Large intestine (tissue), 12 donors: ENCODE measurements at places on chromosomes 7 and 10.
A peak's percentile ranks its signal among the peaks of the same experiment; 100 is the strongest.

DNA sequence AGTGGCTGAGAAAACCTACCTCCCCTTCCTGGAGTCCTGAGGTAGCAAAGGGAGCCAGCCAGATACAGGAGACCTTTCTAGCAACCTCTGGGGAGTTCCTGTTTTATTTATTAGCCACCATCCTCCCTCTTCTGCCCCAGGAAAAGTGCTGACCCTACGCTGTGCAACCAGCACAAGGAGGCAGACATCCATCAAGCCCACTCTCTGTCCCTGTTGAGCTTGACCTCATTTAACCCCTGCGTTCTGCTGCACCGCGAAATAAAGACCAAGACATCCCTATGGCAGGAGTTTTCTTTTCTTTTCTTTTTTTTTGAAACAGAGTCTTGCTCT lies 25.3 kb upstream of the ANKRD2 start:
- no peak for DNase-seq

DNA sequence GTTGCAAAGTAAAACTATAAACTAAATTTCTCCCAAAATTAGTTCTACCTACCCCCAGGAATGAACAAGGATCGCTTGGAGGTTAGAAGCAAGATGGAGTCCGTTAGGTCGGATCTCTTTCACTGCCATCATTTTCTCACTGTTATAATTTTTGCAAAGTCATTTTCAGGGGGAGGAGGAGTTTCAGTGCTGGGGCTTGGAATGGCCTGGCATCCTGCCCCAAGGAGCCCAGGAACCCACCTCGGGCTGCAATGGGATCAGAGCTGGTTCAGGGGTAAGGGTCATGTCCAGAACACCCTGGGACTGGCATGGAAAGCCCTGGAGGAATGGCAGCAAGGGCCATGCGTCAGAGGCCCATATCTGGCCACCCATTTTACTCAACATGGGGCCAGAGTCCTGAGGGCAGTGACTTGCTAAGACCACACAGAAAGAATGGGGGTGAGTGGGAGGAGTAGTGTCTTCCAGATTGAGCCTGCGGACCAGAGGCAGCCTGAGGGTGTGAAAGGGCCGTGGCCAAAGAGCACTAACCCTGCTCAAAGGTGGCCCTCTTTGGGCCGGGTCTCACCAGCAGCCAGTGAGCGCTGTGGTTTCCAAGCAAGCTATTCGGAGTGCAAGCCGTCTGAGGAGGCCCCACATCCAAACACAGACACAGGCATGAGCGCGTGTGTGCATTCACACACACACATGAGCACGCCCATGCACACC lies 31.8 kb downstream of the GPRIN2 start:
- no peak for DNase-seq

DNA sequence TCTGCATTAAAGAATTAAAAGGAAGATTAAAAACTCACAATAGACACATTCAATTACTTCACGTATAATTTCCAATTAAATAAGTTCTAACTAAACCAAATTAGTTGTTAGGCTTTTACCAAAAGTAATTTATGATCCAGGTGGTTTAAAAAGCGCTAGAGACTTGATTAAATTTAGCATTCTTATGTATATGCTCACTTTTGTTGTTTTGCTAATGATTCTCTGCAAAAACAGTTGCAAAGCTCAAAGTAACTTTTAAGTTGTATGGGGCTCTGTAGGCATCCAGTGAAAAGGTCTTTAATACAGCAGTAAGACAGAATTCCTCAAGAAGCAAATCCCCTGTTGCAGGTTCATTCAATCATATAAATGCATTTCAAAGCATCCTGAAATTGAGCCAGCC lies 15.5 kb upstream of the PNPLA8 start:
- DNase-seq, result no peak

- DNase-seq, result peak; percentile 61
These were observed 24.6 kb upstream of the ASL start for GRCh38 chr7:66050990-66051448.

DNA sequence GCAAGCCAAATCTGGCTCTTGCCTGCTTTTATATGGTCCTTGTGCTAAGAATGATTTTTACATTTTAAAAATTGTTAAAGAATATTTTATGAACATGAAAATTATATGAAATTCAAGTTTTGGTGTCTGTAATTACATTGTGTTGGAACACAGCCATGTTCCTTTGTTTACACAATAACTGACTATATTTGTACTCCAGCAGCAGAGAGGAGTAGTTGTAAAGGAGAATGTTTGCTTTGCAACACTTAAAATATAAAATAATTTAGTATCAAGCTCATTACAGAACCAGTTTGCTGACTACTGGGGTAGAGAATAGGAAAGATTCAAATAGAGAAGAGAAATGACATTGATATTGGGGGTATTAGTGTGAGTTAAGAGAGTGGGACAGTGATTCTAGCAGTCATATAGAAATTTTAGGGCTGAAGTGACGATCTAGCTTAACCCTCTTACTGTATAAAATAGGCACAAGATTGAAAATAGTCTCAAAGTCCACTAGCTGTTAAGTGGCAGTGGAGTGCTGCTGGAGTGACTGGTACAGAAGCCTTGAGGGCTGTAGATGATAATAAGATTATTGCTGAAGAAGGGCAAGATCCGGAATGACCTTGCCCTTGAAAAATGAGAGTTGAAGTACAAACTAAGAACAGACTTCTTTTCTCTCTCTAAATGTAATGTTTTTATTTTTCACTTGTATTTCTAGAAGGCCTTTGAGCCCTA lies 28.2 kb downstream of the SGPL1 start:
- peak; percentile 47 for DNase-seq

DNA sequence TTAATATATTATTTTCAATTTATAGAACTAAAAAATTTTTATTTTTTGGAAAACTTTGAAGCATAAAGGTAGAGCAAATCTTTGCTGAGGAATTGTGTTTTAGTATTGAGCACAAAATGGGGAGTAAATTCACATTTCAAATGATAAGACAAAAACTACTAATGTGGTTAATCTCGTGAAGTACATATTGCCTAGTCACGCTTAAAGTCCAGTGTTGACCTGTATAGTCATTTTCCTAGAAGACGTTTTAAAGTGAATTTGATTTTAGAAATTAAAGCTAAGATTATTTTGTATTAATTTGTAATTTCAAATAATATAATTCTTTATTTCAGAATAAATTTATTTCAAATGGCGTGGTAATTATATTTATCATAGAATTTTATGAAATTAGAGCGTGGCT lies 57.2 kb upstream of the MSRB2 start:
- DNase-seq, result no peak

DNA sequence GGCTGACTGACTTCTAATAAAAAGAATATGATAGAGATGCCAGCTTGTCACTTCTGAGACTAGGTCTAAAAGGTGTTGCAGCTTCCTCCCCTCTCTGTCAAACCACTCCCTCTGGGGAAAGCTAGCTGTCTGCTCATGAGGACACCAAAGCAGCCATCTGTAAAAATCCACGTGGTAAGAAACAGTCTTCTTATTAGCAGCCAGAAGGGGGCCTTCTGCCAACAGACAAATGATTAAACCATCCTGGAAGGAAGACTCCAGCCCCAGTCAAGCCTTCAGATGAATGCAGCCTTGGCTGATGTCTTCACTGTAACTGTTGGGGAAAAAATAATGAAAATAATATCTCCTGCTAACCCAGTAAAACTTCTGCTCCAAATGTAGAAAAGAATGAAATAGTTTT lies 41.9 kb upstream of the DAGLB start:
- no peak for DNase-seq

GRCh38 chr7:122312789-122313188 lies 8.2 kb upstream of the FEZF1 start:
- no peak for DNase-seq

DNA sequence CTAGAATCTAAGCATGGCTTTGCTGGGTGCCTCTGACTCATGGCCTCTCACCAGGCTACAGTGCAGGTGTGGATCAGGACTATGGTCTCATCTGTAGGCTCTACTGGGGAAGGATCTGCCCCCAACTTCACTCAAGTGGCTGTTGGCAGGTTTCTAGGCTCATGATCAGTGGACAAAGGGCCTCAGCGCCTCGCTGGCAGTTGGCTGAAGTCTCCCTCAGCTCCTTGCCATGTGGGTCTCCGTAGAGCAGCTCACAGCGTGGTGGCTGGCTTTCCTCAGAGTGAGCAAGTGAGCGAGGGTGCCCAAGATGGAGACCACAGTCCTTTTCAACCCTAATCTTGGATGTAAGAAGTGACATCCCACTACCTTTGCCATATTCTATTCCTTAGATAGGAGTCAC lies 238.0 kb downstream of the COBL start:
- no peak for DNase-seq

- DNase-seq, result no peak
These were observed 325.9 kb upstream of the FZD1 start for GRCh38 chr7:90938371-90938770.

GRCh38 chr7:5694221-5694754 lies 87.2 kb downstream of the RNF216 start:
- DNase-seq, result no peak

DNA sequence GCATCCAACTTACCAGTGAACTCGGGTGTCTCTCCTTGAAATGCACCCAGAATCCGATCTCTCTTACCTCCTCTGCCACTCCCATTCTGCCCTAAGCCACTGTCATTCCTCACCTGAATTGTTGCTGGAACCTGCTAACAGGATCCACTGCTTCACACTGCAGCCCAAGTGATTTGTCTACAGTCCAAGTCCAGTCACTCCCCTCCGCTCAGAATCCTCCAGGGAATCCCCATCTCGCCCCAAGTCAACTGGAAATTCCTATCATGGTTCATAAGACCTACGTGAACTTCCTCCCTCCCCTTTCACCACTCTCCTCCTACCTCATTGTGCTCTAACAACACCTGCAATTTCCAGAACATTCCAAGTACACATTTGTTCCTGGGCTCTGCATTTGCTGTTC lies 91.3 kb downstream of the SCRN1 start:
- no peak for DNase-seq

GRCh38 chr7:78149787-78150186 lies 351.2 kb downstream of the PHTF2 start:
- no peak for DNase-seq

- DNase-seq, result no peak
These were observed 160.7 kb downstream of the LRRTM3 start for GRCh38 chr10:67086327-67087134.
